NCI-H1092 treated with DMSO at 0.1 percent for 48 hours (cell line): ENCODE measurements at places on chromosomes 4 and X.

DNA sequence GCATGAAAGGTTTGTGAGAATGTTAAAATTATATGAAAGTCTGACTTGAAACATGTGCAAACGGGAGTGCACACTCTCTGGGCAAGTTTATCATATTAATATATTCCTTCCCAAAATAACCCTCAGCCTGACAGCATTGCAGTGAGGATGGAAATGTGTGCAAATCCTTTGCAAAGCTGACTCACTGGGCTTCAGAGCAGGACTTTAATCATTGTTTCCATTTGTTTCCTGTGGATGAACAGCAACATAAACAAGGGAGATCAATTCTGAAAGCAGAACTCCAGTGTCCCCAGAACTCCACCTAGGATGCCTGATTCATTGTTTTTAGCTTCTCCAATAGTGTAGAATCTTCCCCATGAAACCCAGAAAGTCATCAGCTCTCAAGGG lies 32.9 kb downstream of the SLC2A9 start:
- no peak for DNase-seq

DNA sequence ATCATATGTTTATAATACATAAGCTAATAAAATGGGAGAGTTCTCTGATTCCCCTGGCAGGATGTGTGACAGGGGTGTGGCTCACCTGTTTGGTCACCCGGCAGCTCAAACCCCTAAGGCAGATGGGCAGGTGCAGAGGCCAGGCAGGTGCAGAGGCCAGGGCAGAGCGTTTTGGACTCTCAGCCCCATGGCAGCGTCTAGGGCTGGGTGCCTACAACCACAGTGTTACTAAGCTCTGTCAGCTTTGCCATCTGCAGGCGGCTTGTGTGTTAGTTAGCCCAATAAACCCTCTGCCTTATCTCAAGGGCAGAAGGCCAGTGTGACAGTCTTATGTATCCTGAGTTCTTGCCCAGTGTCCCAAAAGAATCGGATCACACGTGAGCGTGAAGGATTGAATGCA lies 54.0 kb upstream of the UGT2B15 start:
- no peak for DNase-seq

- no peak for DNase-seq
Observed at GRCh38 chr4:162485486-162485885, 321.7 kb upstream of the FSTL5 start.

GRCh38 chr4:139453041-139453370 lies 915 bp upstream of the RAB33B start:
- peak; percentile 76 for DNase-seq

DNA sequence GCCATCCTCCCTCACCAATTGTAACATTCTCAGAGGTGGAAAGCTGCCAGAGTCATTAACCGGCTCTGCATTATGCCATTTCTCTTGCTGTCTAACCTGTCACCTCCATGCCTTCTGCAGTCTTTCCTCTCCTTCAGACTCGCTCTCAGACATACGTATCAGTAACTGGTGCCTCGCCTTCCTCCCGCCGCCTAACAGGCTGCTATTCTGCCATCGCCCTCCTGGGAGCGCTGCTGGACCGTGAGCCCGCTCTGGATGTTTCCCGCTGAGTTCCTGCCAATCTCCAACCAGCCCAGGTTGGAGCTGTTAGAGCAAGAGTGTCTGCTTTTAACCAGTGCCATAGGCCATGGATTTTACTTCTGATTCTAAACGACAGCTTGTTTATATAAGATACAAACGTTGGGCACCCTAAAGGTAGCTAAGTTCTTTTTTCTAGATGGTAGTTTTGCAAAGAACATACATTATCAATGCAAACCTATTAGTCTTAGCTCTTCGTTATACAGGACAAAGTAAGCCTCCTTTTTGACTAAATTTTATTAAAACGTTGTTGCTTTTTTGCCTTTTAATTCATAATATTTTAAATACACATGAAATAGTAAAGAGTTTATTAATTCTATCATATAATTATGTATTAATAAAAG lies 59.5 kb upstream of the NEIL3 start:
- peak; percentile 70 for DNase-seq
